Renal cortical epithelial cell (primary cell): ENCODE measurements at places on chromosomes 1 and 21.

DNA sequence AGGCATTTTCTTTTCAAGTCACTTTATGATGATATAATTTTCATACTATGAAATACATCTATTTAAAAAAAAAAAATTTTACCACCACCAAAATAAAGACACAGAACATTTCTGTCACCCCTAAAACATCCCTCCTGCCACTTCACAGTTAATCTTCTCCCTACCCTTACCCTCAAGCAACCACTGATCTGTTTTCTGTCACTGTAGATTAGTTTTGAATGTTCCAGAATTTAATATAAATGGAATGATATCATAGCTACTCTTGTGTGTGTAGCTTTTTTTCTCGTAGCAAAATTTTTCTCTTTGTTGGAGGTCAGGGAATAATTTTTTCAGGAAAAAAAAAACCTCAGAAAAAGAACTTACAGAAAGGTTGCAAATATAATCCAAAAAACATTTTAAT is 152.7 kb downstream of the RHOU start:
- no peak for DNase-seq

DNA sequence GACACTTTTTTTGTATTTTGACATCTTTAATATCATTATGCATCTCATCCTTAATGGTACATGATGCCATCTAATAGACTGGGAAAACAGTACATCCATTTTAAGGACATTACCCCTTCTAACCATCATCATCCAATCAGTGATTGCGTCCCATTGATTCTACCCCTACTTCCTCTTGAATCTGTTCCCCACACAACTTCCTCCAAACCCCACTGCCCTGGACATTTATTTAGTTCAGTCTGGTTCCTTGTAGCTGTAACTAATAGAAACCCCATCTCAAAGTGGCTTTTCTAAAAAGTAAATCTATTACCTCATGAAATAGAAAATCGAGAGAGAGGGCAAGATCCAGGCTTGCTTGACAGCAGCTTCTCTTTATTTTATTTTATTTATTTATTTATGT is 2.1 kb upstream of the ITLN1 start:
- DNase-seq = no peak

- DNase-seq = peak; percentile 79
Measured at GRCh38 chr1:203290261-203291089, 14.8 kb upstream of the BTG2 start.

DNA sequence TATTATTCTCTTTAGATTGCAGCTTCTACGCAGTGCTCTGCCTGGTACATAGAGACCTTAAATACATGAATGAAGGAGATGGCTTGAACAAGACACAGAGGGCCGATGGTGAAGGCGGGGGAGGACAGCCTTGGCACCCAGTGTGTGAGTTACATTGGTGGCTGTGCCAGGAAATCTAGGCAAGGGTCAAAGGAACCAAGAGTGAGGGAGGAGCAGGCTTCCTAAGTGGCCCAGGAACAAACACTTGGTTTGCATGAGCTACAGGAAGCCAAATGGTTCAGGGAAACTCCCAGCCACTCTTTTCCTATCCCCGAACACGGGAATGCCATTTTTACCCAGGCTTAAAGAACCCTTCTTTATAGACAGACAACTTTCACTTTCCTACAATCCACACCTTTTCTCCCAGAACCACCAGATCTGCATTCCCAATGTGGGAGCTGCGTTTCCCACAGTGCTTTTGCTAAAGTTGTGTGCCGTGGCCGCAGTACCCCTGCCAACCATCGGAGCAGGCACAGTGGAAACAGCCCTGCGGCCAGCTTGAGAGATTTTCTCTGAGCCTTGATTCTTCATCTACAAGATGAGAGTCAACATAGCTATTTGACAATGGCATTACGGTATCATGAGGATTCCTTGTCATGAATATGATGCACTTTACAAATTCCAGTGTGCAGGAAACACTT is 3.5 kb upstream of the CLEC20A start:
- no peak for DNase-seq

DNA sequence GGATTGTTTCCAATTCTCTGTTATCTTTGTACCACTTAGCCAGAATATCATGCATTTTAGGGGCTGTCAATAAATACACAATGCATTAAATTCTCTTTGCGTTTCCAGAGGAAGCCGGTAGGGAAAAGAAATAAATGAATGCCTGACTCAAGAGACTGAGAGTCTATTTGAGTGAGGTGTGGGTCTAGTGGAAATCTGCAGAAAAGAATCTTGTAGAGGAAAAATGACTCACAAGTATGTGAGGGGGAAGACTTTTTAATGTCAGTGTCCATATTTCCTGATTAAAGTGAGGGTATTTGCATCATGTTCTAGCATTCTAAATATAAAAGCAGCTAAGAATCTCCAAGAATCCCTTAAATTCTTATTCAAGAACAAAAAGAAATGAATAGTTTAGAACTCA is 271.1 kb downstream of the PTPRC start:
- peak; percentile 31 for DNase-seq

DNA sequence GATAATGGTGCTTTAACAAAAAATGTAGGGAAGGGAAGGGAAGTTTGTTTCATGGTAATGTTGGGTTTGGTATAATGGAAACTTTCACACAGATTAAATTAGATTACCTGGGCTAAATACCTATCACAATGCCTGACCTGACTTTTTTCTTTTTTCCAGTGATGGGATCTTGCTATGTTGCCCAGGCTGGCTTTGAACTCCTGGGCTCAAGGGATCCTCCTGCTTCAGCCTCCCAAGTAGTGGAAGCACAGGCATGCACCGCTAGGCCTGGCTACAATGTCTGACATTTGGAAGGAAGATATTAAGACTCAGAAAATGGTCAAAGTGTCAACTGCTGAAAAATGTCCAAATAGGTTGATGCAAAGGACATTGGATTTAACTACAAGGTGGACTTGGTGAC is 67.4 kb downstream of the KCNK1 start:
- no peak for DNase-seq

- DNase-seq = no peak
Measured at GRCh38 chr21:24217151-24217550, 1390.1 kb downstream of the MRPL39 start.

- DNase-seq = peak; percentile 51
Measured at GRCh38 chr1:87291107-87291506, 37.6 kb upstream of the LMO4 start.

- DNase-seq = peak; percentile 31
Measured at GRCh38 chr21:37370152-37371040, 3.8 kb downstream of the DYRK1A start.

DNA sequence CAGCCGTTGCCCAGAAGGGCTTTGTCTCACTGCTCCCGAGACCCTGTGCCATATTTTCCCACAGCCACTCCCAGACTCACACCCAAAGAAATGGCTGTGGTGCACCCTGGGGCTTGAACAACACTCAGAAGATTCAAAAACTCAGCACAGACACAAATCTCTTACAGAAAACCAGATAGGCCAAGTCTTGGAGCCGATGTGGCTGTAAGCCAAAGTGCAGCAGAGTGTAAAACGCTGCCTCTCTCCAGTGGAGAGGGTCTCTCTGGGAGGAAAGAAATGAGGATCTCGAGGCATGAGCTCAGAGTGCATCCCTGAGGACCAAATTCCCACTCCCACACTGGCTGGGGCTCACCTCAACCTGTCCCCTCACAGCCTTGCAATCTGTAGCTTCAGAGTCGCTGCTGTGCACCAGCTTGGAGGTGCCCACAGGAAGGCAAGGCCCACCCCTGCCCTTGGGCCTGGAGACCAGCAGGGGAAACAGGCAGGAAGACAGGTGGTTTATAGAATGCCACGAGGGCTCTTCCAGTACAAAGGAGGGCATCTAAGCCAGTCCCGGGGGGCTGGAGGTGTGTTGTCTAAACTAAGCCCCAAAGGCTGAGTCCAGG is 171.3 kb upstream of the AJAP1 start:
- no peak for DNase-seq

DNA sequence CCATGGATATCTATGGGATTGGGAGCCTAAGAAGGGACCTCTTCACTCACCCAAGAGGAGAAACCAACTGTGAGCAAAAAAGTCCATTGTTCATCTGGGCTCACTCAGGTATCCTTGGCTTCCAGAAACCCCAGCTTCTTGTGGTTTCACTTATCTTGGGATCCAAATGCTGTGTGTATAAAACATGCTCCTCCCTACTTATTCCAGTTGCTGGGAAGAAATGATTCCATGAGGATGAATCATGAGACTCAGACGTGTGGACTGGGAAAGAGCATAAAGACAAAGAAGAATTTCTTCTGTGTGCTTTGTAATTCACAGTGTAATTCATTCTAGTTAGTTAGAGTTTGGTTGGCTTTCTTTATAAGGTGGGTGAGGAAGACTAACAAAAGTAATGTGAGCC is 283.7 kb downstream of the ZNF648 start:
- DNase-seq = peak; percentile 82
